ENCODE measurements at places on chromosomes 6 and 20.

- no peak for DNase-seq
Observed at GRCh38 chr20:60048634-60049521, 90.7 kb downstream of the CDH26 start.

DNA sequence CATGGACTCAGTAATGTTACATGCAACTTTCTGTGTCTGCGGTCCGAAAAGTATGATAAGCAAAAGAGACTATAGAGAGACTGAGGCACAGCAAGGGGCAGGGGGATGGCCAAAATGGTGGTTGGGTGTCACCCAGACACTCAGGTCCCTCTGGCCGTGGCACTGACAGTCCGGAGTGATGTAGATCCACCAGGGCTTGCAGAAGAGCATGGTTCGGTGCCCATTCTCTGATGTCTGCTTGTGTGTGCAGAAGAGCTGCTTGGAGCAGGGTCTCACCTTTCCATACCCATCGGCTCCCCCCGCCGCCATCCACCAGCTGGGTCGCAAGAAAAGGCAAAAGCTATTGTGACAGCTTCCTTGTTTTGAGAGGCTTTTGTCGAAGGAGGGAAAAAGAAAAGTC lies 6.6 kb upstream of the APCDD1L start:
- no peak for DNase-seq

- no peak for DNase-seq
Observed at GRCh38 chr6:135397172-135397952, 100.2 kb downstream of the AHI1 start.

- DNase-seq: no peak
Observed at GRCh38 chr6:36688063-36688738, 9.4 kb upstream of the RAB44 start.

All from left lobe of liver (tissue), 2 donors.